Cardiac septum (tissue), 1 donor: ENCODE measurements at places on chromosomes 12 and 14. TPM values are rescaled to one million over a fixed set of nuclear protein-coding genes. Genes with fewer than 3 reads are reported as not detected.

Gene FBLN5
- total RNA-seq, result 31.8 TPM

Gene PCED1B
- total RNA-seq, result 1.9 TPM

Gene KRT82
- total RNA-seq, result not detected

Gene ANO4
- total RNA-seq, result 0.30 TPM

Gene C3AR1
- total RNA-seq, result 4.2 TPM

Gene SRRM4
- 0.59 TPM for total RNA-seq

Gene POTEG
- not detected for total RNA-seq

Gene HVCN1
- 3.5 TPM for total RNA-seq

Gene RHOJ
- total RNA-seq, result 14.7 TPM
